Stimulated activated CD4-positive, alpha-beta T cell treated with anti-CD3 and anti-CD28 coated beads, Interleukin-4, amount 100 ng/mL, for 4 hours (primary cell): ENCODE measurements at places on chromosomes 5 and 9.

DNA sequence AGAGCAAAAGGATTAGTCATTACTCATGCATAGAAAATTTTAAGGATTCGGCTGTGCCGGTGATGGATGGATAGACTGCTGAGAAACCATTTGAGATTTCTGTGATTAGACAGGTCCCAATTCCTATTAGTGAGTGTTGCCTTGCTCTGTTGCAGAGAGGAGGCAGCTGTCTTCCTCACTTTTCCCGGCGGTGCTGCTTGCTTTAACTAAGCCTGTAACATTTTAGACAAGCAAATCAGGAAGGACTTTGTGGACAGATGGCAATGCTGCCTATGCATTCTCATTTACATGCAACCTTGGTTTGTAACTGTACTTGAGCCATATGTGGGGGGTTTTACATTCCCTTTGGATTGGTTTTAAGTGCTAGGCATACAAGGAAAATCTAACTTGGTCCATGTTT is 1176.3 kb downstream of the CDH18 start:
- no peak for DNase-seq

GRCh38 chr5:73346878-73347408 is 101.6 kb downstream of the FOXD1 start:
- DNase-seq = no peak

DNA sequence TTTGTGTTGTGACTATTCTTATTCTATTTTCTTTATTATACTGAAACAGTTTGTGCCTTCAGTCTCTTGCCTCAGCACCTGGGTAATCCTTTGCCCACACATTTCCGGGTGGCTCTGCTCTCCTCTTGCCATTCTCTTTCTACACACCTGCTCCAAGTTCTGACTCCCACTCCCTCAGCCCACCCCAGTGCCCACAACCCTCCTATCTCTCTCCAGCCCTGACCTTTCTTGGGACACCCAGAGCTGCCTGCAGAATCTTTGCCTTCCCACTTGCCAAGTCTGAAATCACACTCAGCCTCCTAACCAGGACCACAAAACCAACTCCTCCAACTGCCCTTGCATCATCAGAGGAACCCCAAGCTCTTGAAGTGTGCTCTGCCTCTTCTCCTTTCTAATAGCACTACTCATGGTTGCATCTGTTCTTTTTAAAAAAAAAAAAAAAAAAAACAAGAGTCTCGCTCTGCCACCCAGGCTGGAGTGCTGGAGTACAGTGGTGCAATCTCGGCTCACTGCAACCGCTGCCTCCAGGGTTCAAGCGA is 4.1 kb downstream of the SWI5 start:
- DNase-seq = no peak

GRCh38 chr5:114305402-114306207 is 56.3 kb upstream of the KCNN2 start:
- no peak for DNase-seq

DNA sequence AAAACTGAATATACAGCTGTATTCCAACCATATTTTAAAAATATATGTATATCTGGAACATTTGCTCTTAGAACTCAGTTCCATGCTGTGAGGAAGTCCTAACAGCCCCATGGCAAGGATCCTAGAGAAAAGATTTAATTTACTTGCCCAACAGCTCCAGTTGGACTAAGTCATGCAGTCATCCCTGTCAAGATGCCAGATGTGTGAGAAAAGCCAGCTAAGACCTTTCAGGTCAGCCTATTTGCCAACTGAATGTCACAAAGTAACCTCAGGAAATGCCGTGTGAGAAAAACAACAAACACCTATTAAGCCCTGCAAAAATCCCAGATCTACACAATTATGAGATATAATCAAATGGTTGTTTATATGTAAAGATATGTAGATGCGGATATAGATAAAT is 416.3 kb downstream of the NR2F1-AS1 start:
- DNase-seq = no peak

DNA sequence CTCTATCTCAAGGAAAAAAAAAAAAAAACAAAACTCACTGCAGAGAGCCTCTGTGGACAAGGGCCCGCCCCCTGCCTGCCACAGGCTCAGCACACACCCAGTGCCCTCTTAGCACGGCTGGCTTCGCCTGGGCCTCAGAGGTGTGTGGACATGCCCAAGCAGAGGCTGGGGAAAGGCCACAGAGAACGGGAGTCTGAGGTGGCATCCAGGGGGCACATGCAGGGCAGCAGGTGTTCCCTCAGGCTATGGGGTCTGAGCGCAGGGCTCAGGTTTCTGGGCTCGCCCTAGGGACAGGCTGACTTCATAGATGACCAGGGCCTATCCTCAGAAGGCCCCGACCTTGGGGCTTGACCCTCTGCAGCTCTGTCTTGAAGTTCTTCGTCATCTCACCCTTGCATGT is 138.7 kb downstream of the ZNF354C start:
- DNase-seq = no peak

- no peak for DNase-seq
Observed at GRCh38 chr5:96468956-96469355, 35.9 kb upstream of the PCSK1 start.

- DNase-seq = no peak
Observed at GRCh38 chr5:179738742-179739141, 6.1 kb downstream of the MAML1 start.

- DNase-seq = no peak
Observed at GRCh38 chr5:112682621-112683061, 55.0 kb upstream of the APC start.

DNA sequence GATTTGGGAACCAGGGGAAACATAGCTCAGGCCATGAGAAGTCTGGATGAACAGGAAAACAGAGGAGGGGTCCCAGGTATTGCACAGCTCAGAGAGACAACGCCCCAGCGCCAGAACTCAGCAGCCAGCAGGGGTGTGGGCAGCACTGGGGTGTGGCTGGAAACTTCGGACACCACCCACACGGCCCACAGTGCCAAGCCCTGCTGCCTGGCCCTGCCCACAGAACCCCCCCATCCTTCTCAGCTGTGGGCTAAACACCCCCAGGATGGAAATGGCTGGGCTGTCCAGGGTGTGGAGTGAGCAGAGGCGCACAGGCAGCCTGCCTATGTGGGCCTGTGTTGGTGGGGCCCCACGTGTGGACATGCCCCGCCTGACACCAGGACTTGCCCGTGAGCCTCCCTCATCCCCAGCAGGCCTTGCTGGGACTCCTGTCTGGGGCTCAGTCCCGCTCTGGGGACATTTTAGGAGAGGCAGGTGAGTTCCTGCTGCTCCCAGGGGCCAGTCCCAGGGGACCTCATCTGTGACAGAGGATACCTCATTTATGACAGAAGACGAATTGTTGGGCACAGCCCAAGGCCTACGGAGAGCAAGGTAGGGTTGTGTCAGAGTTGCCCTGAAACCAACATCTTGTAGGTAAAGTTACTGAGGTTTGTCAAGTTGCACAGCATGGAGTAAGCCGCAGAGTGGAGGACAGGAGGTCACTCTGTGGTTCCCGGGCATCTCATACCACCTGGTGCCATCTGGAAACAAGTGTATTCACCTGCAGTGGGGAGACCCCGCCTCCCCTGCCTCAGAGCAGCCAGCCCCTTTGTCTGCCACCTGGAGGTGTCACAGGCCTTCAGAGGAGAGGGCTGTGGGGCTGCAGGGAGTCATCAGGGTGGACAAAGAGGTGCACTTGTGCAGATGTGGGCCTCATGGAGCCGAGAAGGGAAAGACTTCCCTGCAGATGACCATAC is 183.2 kb downstream of the AUH start:
- DNase-seq = no peak

DNA sequence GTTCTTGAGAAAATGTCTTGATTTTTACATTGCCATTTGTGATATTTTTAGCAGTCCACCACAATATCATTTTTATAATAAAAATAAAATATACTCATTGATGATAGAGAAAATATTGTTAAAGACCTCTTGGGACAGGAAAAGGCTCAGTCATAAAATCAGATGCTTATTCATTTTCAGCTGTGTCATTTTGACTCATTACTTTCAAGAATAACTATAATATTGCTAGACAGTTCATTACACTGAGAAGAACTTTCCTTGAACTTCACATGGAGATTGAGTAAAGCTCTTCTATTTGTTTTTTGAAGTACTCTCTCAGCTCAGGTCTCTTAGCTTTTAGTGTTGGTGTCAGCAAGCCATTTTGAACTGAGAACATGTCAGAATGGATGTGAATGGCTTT is 8.5 kb upstream of the MEIKIN start:
- no peak for DNase-seq

DNA sequence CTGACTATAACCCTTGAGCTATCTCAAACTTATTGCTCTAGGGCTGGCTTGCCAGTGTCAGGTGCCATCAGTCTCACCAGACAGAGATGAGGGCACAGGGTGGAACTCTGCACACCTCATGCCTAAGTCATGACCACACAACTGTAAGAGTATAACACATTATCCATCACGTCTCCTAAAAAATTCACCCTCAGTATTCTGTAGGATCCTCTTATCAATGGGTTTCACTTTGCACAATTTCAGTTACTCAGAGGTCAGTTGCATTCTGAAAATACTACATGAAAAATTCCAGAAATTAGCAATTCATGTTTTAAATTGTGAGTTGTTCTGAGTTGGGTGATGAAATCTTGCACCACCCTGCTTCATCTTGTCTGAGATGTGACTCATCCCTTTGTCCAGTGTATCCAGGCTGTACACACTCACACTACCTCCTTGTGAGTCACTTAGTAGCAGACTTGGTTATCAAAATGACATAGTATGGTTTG is 690.9 kb upstream of the CDH18 start:
- DNase-seq = no peak

- DNase-seq = no peak
Observed at GRCh38 chr9:132201139-132201538, 39.3 kb downstream of the NTNG2 start.

- peak; percentile 66 for DNase-seq
Observed at GRCh38 chr9:135864447-135865049, 42.8 kb downstream of the CAMSAP1 start.

DNA sequence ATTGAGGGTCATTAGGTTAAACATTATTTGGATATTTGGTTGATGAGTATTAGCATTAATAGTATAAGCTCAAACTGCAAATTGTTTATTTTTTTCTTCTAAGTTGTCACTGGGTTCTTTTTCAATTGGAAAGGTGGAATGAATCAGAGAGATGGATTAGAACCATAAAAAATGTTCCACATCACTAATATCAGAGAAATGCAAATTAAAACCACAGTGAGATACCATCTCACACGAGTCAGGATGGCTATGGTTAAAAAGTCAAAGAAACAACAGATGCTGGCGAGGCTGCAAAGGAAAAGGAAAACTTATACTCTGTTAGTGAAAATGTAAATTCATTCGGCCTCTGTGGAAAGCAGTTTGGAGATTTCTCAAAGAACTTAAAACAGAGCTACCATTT is 122.8 kb downstream of the CCDC192 start:
- DNase-seq = no peak

DNA sequence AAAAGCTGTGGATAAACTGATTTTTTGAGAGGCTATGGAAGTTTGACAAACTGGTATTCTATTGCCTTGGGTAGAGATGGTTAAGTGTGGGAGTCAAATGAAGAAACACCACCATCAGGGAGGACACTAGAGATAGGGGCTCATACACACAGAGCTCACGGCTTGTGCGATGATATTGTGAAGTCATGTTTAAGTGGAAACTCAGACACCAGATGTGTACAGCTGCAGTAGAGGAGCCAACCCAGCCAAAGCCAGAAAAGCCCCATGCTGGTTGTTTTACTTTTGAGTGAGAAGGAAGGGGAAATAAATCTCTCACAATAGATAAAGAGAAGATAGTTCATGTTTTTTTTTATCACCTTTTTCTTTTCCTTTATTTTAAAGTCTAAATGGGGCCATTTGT is 377.7 kb downstream of the DMRT2 start:
- DNase-seq = no peak

- no peak for DNase-seq
Observed at GRCh38 chr9:68974901-68975300, 39.0 kb downstream of the PRKACG start.

DNA sequence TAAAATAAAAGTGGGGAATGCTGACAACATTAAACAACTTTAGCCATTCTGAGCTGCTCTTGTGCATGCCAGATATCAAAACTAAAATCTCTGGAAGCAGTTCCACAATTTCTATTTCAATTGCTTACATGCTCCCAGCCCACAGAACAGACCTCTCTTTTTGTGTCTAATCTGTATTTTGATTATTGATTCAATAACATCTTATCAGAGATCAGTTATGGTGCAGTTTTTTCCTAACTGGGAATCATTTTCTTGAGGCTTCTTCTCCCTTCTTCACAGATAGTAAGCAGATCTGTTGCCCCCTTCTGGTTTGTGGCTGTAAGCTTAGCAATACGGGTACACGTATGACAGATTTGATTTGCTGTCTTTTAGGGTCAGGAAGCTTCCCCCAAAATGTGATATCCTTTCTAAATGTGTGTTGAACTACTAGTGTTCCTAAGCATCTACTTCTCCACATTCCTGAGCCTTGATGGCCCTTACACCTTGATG is 39.4 kb downstream of the MRPS27 start:
- DNase-seq = no peak

GRCh38 chr5:120533581-120533980 is 69.5 kb downstream of the PRR16 start:
- DNase-seq = no peak

GRCh38 chr9:120904061-120904977 is 22.3 kb downstream of the TRAF1 start:
- DNase-seq = peak; percentile 61

- DNase-seq = no peak
Observed at GRCh38 chr9:125329978-125330377, 68.4 kb downstream of the GAPVD1 start.

DNA sequence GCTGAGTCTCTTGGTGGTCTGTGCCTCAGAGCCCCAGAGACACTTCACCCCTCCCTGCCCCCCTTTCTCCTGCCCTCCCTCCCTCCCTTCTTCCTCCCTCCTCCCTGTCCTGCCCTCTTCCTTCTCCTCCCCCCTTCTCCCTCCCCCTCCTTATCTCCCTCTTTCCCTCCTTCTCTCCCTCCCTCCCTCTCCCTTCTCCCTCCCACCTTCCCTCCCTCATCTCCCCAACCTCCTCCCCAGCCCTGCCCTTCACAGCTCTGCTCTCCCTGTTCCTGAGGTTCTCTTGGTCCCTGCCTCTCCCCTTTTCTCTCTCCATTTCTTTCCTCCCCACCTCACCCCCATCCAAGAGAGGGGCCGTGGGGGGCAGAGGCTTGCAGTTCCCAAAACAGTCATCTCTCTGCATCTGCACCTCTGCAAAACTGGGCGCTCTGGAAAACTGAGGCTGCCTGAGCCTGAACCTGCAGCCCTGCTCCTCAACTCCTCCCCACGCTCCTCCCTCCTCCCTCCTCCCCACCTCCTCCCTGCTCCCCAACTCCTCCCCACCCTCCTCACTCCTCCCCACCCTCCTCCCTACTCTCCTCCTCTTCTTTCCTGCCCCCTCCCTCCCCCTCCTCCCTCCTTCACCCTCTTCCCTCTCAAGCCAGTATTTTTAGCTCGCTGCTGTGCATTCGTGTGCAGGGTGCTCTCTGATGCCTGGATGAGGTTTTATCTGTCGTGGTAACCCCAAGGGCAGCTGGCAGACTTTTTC is 219.1 kb downstream of the C9orf50 start:
- no peak for DNase-seq

DNA sequence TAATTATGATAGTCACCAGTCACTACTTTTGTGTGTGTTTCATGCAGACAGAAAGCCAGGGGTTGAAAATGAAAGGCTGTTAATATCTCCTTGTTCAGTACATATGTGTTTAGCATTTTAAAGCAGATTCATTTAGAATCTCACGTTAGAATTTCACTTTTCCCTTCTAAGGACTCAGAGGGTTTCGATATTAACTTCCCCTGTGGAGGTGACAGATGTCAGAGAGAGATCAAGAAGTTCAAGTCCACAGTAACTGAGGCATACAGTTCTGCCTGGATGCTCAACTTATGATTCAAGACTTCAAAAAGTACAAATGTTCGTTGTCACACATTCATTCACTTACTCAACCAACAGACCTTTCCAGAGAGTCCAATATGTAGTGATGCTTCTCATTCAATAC is 251.1 kb downstream of the EBF1 start:
- DNase-seq = no peak

GRCh38 chr5:132870801-132871200 is 2.7 kb upstream of the LEAP2 start:
- DNase-seq = no peak
